Head of caudate nucleus (tissue), 42 donors: ENCODE measurements at places on chromosomes 4 and X.

DNA sequence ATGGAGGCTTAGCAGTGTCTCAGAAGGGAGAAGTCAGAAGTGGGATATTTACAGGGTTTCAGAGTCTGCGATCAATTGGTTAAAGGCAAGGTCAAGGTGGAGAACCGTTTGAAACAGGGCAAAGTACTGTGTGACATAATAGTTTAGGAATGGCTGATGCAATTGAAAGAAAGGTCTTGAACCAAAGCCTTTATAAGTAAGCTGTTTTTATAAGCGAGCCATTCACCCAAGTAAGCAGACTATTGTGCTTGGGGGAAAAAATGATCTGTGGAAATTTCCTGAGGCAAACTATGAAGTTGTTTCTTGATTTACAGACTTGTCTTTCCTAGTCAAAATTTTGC is 327.3 kb downstream of the CAMK2D start:
- DNase-seq = no peak

- DNase-seq = no peak
Measured at GRCh38 chr4:102420563-102421398, 75.5 kb upstream of the SLC39A8 start.

DNA sequence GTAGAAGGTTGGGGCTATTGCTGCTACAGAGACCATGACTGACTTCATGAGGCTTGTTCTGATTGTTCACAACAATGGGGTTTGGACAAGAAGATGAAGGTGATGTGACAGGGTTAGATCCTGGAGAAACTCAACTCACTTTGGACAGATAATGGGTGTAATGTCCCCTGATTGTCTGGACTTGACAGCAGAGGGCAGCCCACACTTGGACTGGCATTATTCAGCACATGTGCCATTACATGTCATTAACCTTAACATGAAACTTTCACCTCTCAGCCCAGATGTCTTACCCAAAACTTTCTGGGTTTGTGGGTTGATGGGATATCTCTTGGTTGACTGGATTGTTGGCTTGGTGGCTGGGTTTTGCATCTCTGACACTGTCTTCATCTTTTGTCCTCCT is 101.5 kb downstream of the MXRA5 start:
- no peak for DNase-seq

- no peak for DNase-seq
Measured at GRCh38 chr4:45442466-45442865, 681.4 kb downstream of the GABRG1 start.

DNA sequence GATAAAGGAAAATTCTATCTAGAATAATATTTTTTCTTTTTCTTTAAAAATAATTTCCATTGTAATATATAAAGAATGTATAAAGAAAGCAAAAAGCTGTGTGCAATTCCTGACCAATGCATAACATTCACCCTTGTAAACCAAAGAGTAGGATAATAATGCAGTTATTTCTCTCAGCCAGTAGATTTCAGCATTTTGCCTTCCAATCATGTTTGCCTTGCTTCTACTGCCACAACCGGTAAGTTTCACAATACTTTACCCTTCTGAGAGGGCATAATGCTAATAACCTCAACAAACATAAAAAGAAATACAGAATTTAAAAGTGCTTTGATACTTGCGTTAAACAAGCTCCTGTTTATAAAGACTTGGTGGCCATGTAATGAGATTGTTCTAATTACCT is 59.9 kb downstream of the CHIC2 start:
- no peak for DNase-seq

GRCh38 chr4:174996079-174996478 is 77.9 kb downstream of the ADAM29 start:
- DNase-seq = no peak

GRCh38 chr4:47733302-47734175 is 104.3 kb downstream of the CORIN start:
- DNase-seq = no peak

DNA sequence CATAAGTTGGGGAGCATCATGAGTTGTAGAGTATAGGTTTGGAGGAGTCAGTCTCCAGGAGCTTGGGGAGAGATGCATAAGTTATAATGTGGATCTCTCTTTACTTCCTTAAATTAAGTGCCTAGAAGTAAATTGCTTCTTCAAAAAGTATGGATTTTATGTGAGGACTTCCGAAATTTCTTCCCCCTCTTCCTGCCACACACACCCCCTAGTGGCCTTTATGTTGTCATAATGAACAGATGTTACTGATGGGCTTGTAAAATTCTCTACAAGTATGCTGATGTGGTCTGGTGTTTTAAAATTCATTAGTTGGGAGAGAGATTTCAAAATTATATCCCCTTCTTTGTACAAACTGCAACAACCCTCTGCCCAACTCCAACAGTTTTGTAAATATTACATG is 2.3 kb upstream of the METTL14 start:
- DNase-seq = no peak

- DNase-seq = no peak
Measured at GRCh38 chr4:74237425-74237966, 70.8 kb upstream of the EPGN start.

GRCh38 chrX:77640702-77641101 is 145.3 kb downstream of the ATRX start:
- DNase-seq = no peak

GRCh38 chr4:183828125-183828524 is 77.0 kb upstream of the STOX2 start:
- DNase-seq = no peak

DNA sequence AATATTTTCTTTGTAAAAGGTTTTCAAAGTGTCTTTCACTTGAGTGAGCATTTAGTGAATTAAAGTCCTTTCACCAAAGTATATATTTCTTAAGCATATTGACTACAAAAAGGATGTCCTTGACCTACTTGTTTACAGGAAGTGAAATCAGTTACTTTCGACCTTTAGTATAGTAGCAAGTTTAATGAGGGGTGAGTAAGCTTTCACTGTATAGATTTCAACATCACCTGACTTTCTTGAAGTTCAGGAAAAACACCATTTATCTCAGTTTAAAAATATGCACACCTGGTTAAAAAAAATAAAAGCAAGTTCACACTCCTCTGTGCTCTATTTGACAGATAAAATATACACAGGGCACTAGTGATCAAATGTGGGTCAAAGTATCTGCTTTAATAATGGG is 88.1 kb downstream of the CCSER1 start:
- DNase-seq = no peak

DNA sequence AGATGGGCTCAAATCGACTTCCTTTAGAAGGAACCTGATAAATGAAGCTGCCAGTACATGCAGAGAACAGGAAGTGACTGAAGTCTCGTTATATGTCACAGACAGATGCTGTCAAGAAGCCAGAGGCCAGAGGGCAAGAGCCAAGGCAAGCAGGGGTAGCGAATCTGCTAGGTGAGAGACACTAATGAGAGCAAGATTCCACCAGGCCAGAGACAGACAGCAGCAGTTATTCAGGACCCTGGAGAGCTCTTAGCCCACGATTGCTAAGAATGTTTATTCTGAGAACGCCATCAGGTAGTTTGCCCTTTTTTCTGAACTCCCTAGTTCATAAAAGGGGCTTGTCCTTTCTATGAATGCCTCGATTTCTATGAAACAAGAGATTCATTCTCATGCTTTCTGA is 73.7 kb downstream of the BEND2 start:
- DNase-seq = no peak

DNA sequence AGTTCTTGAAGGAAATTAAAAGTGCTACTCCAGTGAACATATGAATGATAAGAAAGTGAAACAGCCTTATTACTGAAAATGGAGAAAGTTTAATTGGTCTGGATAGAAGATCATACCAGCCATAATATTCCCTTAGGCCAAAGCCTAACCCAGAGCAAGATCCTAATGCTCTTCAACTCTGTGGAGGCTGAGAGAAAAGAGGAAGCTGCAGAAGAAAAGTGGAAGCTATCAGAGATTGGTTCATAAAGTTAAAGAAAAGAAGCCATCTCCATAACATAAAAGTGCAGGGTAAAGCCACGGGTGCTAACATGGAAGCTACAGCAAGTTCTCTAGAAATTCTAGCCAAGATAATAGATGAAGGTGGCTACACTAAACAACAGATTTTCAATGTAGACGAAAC is 85.5 kb upstream of the ATOH1 start:
- no peak for DNase-seq
